ENCODE measurements at places on chromosomes 3 and 15.
A peak's percentile ranks its signal among the peaks of the same experiment; 100 is the strongest.

DNA sequence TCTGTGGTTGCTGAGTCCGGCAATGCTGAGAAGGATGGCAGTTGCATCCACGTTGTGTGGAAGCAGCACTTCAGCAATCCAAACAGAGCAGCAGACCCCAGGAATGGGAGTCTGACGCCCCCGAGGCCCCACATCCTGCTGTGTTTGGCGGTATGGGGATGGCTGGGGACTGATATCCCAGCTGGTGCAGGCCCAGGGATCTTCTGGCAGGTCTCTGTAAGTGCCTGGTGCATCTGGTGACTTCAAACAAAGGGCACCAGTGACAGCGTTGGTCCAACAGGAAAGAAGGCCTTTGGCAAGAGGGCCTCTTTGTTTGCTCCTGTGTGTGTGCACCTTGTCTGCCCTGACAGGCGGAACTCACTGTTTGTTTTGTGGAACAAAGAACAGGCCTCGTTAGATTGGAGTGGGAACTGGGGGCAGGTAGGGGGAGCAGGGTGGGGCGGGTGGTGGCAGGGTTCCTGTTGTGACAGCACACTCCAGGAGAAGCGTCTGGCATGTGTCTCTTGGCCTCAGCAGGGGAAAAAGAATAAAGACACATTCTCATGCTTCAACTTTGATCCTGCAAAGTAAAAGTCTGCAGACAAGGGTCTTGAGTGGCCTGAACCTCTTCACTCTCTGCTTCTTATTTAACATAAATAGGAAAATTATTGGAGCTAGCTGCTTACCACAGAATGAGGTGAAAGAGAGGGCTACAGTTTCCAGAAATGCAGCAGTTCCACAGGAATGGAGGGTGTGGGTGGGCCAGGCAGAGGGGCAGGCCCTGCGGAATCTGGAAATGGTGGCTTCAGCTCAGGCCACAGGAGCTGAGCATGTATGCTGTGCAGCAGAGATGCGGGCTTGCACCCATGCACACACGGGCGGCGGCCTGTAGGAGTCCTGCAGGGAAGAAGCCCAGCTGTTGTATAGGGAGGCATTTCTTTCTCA lies 94.5 kb upstream of the MYZAP start:
- DNase-seq = no peak

GRCh38 chr3:151578495-151578894 lies 117.6 kb upstream of the IGSF10 start:
- no peak for DNase-seq

GRCh38 chr15:85875756-85876155 lies 81.0 kb upstream of the KLHL25 start:
- no peak for DNase-seq

DNA sequence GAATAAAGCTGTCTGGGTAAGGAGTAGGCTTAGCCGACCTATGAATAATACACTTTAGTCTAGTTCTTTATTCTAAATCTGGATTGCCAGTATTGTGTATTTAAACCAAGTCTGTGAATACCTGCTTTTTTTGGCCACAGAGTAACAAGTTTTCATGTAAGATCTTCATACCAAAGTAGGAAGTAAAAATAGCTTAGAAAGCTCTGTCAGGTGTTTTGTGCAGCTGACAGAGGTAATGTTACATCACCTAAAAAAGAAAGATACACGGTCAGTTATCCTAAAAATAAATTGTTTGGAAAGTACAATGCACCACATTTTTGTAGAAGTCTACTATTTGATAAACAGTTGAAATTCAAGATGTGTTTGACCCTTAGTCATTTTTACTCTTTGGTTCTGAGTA lies 16.5 kb downstream of the CALML4 start:
- DNase-seq = no peak

DNA sequence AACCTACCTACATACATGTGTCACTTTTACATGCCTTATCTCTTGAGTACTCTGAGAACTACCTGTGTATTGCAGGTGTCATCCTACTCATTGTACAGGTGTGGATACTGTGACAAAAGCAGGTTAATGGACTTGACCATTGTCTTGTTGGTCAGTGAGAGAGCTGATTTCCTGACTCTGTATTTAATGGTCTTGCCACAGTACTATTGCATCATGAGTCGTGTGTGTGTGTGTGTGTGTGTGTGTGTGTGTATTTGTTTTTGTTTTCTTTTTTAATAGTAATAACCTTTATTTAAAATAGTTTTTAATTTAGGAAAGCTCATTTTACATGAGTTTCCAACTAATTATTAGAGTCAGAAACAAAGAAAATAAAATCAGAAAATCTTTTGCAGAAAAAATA lies 7.7 kb downstream of the SELENOT start:
- DNase-seq = peak; percentile 46

DNA sequence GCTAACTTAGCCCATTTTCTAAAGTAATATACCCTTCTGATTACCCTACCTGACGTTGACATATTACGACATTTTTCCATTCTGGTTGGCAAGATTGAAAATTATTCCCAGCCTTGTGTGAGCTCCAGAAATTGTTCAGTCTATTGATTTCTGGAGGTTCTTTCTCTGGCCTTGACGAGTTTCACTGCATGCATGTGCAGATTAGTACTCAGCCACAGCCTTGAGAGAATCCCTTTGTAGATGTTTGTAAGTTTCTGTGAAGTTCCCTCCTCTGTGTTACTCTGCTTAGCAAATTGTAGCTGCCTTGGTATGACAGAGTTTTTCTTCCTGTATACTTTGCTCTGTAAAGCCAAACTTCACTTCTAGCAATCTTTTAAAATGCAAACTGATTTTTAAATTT lies 27.5 kb downstream of the TRIM69 start:
- DNase-seq = no peak

- peak; percentile 22 for DNase-seq
Observed at GRCh38 chr3:4416961-4417360, 50.1 kb downstream of the SUMF1 start.

Data from amniotic epithelial cell (primary cell).